Liver (tissue), 10 donors: ENCODE measurements at places on chromosomes 12 and 14. TPM values are rescaled to one million over a fixed set of nuclear protein-coding genes. Genes with fewer than 3 reads are reported as not detected.

The C1S gene
- 1,696 TPM for polyA plus RNA-seq

The RPL10L gene
- polyA plus RNA-seq, result not detected

The ZFP36L1 gene
- 80.8 TPM for polyA plus RNA-seq

The CINP gene
- 34.6 TPM for polyA plus RNA-seq

The ANO2 gene
- polyA plus RNA-seq, result 0.25 TPM

The CLEC1B gene
- polyA plus RNA-seq, result 33.2 TPM

The RERGL gene
- 0.98 TPM for polyA plus RNA-seq

The ACTN1 gene
- polyA plus RNA-seq, result 36.2 TPM

The COL2A1 gene
- polyA plus RNA-seq, result not detected

The PRB2 gene
- polyA plus RNA-seq, result not detected

The SIX6 gene
- not detected for polyA plus RNA-seq

The RACGAP1 gene
- 1.0 TPM for polyA plus RNA-seq
